ENCODE measurements at places on chromosomes 6 and 20. TPM values are rescaled to one million over a fixed set of nuclear protein-coding genes. Genes with fewer than 3 reads are reported as not detected.

The CCN6 gene
- 6.8 TPM for total RNA-seq

The KCNK16 gene
- not detected for total RNA-seq

The DSE gene
- total RNA-seq, result 229 TPM

The RIPOR3 gene
- total RNA-seq, result 2.4 TPM

The CAPN11 gene
- total RNA-seq, result not detected

GRCh38 chr6:90596967-90597539 is 10.2 kb upstream of the MAP3K7 start:
- peaks cover 3% of the 10 kb centered on the region for H3K27me3 ChIP-seq
- no peak for DNase-seq
- H3K36me3 ChIP-seq, result no peaks in the 10 kb centered on the region
- no peak overlapping the region for H3K4me3 ChIP-seq
- no peaks in the 10 kb centered on the region for H3K4me1 ChIP-seq

DNA sequence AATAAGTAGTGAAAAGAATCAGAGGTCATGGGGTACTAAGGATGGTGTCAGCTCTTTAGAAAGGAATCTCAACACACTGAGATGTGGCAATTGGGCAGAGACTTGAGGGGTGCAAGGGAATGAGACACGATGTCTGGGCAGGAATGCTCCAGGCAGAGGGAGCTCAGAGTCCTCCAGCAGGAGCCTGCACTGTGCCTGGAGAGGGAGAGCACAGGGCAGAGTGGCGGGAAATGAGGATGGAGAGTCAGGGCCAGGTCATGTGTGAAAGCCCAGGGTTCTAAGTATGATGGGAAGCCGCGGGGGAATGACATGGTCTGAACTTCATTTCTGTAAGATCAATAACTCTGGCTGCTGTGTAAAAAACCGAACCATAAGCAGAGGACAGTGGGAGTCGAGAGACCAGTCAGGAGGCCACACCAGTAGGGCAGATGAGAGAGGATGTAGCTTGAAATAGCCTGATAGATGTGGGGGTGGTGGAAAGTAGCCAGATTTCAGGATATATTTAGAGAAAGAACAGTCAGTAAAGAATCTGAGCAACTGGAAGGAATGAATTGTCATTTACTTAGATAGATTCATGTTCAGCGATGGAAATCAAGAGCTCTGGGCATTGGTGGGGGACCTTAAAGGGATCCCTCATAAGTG is 133.4 kb upstream of the DTNBP1 start:
- H3K4me1 ChIP-seq, result no peaks in the 10 kb centered on the region
- H3K27ac ChIP-seq, result no peak overlapping the region
- H3K36me3 ChIP-seq, result no peaks in the 10 kb centered on the region
- no peak overlapping the region for H3K4me3 ChIP-seq
- DNase-seq, result no peak

GRCh38 chr6:150767571-150768018 is 97.9 kb upstream of the MTHFD1L start:
- no peaks in the 10 kb centered on the region for H3K36me3 ChIP-seq
- H3K27ac ChIP-seq, result no peak overlapping the region
- H3K27me3 ChIP-seq, result no peaks in the 10 kb centered on the region
- DNase-seq, result peak; percentile 6
- peaks cover 11% of the 10 kb centered on the region for H3K4me1 ChIP-seq

DNA sequence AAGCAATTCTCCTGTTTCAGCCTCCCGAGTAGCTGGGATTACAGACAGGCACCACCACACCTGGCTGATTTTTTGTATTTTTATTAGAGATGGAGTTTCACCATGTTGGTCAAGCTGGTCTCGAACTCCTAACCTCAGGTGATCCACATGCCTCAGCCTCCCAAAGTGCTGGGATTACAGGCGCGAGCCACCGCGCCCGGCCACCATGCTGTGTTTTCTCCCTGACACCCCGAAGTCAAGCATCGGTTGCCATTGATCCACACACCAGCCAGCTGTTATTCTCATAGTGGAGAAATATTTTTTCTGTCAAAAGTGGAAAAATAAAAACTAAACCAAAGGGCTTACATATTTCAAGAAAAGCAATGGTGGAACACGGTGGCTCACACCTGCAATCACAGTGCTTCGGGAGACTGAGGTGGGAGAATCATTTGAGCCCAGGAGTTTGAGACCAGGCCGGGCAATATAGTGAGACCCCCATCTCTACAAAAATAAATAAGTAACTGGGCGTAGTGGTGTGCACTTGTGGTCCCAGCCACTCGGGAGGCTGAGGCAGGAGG is 157.4 kb downstream of the ZMYND8 start:
- H3K27ac ChIP-seq, result no peak overlapping the region
- no peaks in the 10 kb centered on the region for H3K27me3 ChIP-seq
- H3K4me1 ChIP-seq, result peaks cover 5% of the 10 kb centered on the region

DNA sequence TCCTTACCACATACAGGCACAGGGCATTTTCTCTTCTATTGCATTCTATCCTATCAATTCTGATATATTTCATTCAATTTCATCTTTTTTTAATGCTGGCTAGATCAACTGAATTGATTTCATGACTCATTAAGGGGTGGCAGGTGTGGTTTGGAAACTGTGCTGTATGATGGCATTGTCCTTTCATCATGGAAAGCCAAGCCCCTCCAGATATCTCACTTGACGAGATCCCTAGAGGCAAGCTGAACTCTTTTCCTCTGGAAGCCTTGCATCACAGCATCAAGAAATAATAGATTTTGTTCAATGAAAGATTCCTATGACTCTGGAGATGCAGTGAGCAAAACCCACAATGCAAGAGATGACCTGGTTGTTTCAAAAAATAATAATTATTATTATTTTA is 401.2 kb downstream of the PREX1 start:
- H3K27ac ChIP-seq, result no peak overlapping the region
- peaks cover 6% of the 10 kb centered on the region for H3K27me3 ChIP-seq
- no peaks in the 10 kb centered on the region for H3K36me3 ChIP-seq
- no peaks in the 10 kb centered on the region for H3K4me1 ChIP-seq
- H3K4me3 ChIP-seq, result no peak overlapping the region
- DNase-seq, result no peak
